Effector CD8-positive, alpha-beta T cell (primary cell): ENCODE measurements at places on chromosomes 11 and 22.

- no peak for DNase-seq
Observed at GRCh38 chr22:50701076-50701419, 28.4 kb downstream of the SHANK3 start.

- DNase-seq = no peak
Observed at GRCh38 chr11:111206472-111206871, 39.1 kb upstream of the POU2AF2 start.

DNA sequence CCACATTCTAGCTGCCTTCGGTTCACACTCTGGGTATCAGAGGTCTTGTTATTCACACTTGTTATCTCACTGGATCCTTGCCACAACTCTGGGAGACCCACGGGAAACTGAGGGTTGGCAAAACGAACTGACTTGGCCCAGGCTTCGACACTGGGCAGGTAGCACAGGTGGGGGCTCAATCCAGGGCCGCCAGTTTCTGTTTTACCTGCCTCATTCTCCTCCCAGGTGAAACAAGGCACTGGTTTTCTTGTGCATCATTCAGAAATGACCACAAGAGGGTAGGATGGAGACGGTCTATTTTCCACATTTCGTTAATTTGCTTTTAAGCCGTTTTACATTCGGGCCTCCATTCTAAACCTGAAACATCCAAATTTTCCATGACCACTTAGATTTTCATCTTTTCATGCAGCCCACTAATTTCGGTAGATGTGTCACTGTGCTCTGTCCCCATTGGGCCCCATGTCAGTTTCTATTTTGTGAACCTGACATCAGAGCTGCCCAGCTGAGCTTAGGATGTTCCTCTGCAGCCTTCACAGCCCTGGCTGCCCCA is 108.1 kb downstream of the KIAA1671 start:
- DNase-seq = no peak

DNA sequence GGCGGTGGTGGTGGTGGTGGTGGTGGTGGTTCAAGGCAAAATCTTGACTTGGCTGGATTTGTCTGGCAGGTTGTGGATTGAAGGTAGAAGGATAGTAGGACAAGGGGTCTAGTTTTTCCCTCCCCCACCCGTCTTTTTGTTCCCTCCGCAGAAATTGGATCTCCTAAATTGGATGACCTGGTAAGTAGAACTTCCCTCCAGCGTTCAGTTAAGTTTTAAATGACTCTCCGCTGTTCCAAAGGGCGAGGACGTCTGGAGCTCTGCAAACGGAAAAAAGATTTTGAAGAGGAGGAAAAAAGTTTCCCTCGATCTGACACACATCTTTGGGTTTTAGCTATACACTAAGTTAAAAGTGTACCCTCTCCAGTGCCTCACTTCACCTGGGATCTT is 422 bp upstream of the LGR4 start:
- no peak for DNase-seq

- no peak for DNase-seq
Observed at GRCh38 chr11:77515483-77515882, 41.6 kb upstream of the PAK1 start.

GRCh38 chr22:44172370-44173108 is 8.2 kb upstream of the PARVG start:
- DNase-seq = no peak

GRCh38 chr22:40728731-40729189 is 49.5 kb downstream of the MCHR1 start:
- DNase-seq = peak; percentile 29

DNA sequence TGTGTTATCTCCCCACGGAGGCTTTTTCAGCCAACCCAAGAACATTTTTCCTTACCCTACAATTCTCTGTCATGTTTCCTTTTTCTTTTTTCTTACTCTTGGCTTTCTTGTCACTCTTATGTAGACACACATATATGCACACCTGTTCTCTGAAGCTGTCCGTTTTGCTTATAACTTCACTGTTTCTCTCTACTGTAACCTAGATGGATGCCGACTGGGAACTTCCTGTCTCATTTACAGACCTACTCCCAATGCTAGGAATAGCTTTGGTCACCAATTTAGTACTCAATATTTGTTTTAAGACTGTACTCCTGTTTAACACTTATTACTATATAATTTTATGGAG is 9.9 kb upstream of the CASP12 start:
- no peak for DNase-seq

DNA sequence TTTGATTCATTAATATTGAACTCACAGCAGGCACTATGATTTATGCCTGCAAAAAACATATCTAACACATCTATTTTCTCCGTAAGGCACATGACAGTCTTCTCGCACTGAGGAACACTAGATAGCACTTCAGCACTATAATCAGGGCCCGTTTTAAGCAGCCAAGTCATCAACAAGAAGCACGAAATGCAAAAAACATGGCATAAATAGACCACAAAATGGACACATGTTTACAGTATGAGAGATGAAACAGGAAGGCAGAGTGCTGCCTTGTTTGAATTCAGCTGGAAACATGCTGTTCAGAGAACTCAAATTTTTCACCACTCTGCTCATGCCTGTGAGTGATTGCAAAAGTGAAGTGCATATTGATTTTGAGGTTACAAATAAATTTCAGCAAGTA is 205.8 kb upstream of the PDGFD start:
- DNase-seq = no peak

DNA sequence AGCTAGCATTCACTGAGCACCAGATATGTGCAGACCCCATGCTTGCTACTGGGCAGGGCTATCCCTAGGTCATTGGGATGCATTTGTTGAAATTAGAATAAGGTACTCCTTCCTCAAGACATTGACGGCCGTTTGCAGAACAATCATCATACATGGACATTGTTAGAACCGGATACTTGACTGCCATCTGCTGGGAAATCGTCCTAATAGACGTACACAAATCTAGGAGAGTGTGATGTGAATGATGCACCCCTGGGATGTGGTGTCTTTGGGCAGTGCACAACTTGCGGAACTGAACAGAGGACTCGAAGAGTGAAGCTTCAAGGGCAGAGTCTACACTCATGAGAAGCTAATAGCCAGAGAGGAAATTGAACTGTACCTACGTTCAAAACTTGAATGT is 35.9 kb downstream of the MYO18B start:
- no peak for DNase-seq

- no peak for DNase-seq
Observed at GRCh38 chr22:42930810-42931420, 73.8 kb upstream of the ARFGAP3 start.

GRCh38 chr11:112658431-112658878 is 302.8 kb upstream of the NCAM1 start:
- DNase-seq = no peak

DNA sequence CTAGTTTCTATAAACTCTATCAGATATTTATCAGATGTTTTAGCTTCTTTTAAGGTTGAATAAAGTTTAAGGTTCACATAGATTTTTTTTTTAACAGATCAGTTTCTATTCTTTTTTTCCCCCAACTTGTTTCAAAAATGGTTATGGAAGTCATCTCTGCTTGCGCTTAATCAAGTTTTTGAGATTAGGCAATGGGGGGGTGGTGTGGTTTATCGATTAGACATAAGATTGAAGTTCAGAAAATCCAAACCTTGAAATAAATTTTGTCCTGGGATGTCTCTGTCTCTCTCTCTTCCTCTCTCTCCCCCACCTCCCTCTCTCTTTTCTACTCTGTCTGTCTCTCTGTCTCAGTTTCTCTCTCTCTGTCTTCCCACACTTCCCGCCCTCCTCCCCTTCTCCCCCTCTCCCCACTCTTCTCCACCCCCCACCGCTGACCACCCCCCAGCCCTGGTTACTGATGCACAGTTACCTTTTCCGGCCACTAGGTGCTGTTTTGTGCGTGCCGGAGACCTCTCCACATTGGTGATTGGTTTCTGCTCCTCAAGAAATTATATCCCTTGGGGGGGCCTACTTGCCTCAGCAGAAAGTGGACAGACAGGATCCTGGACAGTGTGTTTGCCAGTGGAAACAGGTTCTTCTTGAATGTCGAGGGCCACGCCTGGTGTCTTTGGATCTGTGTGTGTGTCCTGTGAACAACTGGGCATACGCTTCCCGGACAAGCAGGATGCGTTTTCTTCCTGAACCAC is 29.7 kb upstream of the ANO1 start:
- DNase-seq = no peak

- DNase-seq = no peak
Observed at GRCh38 chr11:8234910-8235309, 28.8 kb downstream of the LMO1 start.

DNA sequence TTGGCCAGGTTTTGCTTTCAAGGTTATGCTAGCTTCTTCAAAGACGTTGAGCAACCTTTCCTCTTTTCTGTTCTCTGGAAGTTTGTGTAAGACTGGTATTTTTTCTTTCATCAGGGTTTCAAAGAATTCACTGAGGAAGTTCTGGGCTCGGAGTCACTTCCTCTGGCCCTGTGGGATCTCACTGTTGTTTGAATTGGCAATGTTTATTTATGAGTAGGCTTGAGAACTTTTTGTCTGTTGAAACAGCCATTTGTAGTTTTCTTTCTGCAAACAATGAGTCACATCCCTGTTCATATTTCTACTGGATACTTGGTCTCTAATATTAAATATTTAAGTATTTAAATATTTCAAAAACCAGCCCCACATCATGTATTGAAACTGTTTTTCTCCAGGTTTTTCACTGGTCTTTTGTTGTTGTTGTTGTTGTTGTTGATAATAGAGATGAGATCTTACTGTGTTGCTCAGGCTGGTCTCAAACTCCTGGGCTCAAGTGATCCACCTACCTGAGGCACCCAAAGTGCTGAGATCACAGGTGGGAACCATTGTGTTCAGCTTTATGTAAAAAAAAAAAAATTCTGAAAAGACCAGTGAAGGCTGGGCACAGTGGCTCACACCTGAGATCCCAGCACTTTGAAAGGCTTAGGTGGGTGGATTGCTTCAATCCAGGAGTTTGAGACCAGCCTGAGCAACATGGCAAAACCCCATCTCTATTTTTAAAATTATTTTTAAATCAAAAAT is 26.9 kb downstream of the SUSD2 start:
- DNase-seq = no peak

GRCh38 chr11:2595204-2595603 is 104.6 kb downstream of the KCNQ1OT1 start:
- DNase-seq = no peak

DNA sequence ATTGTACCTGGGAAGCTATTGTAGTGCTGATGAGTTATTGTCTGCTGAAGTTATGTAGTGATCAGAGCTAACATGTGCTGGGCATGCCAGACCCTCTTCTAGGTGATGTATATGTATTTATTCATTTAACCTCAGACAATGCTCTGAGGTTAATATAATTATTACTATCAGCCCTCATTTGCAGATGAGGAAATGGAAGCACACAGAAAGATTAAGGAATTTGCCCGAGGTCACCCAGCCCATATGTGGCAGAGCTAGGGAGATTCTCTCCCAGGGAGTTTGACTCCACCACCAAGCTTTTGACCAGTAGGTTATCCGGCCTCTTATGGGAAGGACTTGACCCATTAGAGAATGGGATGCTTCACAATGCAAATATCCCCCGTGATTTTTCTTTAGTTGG is 114.2 kb upstream of the NAV2 start:
- DNase-seq = no peak
